ENCODE measurements at places on chromosomes 12 and 14.

DNA sequence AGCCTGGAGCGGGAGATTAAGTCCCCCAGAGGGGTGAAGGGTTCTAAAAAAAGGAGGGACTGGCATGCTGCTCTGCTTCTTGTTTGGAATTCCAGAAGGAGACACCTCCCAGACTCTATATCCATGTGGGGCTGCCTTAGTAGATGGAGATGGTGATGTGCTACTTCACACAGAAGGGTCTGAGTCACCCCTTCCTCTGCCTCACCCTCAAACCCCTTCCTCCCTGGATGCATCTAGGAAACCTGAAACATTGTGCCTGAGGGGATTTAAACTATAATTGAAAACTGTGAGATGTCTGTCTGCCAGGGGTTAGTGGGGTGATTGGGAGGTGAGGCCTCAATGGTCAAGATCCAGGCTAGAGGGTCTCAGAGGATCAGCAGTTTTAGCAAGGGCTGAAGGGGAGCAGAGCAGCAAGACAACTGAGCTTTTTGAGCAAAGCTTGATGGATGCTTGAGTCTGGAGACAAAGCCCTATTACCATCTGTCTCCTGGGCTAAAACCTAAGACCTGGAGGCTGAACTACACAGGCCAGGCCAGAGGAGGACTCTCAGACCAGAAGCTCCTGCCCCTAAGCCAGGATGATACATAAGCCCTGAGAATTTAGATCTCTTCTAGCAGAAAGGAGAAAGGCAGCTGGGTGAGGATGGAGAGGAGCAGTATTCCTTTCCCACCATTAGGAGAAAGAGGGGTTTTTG is 314.7 kb upstream of the ATP2B1 start:
- DNase-seq = no peak

- no peak for DNase-seq
These were observed 2.1 kb downstream of the KIF21A start for GRCh38 chr12:39440781-39441180.

GRCh38 chr14:86052868-86053267 is 522.9 kb downstream of the FLRT2 start:
- no peak for DNase-seq

- DNase-seq = no peak
These were observed 58.9 kb downstream of the BCL11B start for GRCh38 chr14:99213101-99213500.

DNA sequence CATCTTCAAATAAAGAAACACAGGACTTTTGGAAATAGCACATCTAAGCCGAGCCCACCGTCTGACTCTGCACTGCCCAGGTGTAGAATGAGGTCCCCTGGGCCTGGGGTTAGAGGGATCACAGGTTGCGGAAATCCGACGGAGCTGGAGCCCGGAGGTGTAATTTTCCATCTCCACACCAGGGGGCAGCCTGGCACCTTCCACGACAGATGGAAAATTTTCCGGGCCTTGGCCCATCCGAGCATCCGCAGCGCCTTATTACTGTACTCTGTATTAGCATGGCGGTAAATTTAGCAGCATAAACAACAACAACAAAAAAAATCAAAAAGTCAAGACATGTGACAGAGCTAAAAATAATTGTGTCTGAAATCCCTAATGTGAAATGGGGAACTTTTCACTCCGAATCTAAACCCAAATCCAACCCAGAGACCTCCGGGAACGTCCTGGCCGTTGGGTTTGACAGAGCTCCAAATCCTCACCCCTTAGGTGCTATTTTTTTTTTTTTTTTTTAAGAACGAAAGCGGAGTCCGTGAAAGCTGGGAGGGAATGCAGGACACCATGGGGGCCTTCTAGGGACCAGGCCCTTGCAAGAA is 93.9 kb downstream of the KSR2 start:
- DNase-seq = peak; percentile 14

DNA sequence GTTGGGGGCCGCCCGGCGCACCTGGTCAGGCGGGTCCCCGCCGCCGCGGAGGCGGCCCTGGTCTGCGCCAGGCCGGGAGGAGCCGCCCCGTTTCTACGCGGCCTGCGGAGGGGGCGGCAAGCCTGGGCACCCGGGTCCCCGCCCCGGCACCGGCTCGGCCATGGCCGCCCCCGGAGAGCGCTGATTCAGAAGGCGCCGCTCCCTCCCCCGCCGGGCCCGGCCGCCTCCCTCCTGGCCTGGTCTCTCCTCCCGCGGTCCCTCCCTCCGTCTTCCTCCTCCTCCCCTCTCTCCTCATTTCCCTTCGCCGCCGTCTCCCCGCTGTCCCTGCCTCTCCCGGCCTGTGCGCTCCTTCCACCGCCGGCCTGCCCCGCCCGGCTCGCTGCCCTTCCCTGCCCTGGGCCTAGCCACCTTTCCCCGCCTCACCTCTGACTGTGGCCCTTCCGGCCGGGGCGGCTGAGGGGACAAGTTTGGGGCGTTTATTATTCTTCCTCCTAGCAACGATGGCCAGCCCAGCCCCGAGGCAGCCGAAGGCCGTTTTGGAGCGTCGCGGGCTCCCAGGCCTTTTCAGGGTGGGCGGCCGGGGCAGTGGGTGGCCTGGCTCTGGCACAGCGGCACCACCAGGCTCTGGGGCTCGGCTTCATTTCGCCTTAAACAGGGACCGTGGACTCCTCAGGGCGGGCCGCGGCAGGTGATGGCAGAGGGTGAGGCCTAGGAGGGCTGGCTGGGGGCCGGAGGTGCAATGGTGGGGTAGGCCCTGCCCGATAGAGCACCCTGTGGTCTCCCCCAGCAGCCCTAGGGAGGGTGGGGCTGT is 768 bp downstream of the CEP170B start:
- no peak for DNase-seq

DNA sequence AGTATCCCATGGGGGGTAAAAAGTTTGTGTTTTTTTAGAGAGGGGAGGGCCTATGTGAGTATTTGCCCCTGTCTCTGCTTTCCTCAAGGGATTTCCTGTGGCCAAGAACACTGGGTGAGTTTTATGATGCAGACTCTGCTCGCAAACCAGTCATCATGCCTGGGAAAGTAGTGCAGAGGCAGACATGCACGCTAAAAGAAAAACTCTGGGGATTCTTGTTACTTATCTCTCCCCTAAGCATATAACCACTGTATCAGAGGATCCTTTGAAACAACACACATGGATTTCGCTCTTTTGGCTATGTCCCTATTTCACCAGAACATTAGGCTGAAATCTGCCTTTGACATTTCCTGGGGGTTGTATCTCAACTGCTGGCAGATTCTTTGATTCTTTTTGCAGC is 1845.8 kb upstream of the SEL1L start:
- DNase-seq = no peak

DNA sequence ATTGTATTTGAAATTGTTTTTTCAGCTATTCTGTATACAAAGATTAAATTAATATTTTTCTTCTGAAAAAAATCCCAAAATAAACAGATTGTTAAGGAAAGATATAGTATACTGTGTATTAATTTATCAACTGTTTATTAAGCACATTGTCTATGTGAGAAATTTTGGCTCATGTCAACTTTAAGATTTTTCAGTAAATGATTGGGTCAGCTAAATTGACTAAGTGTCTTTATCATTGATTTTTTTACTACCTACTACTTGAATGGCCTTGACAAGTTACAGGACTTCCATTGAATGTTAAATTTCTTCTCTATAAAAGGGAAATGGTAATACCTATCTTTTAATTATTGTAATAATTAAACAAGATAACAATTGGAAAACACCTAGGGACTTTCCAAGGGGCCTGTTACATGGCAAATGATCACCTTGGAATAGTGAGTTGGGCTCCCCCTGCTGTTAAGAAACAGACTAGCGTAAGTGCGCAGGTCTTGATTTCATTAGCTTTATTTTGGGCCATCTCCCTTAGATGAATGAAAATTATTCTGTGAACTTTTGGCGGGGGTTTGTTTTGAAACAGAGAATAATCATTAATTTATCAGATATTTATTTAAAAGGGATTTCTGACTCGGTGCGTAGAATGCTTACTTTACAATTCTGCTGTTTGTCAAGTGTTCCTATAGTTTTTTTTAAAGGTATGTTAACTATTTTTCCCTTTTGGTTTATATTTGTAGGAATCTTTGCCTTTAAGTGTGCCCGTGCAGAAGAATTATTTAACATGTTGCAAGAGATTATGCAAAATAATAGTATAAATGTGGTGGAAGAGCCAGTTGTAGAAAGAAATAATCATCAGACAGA is 14.5 kb upstream of the CCT2 start:
- DNase-seq = peak; percentile 22

- DNase-seq = no peak
These were observed 724.8 kb downstream of the C12orf50 start for GRCh38 chr12:87304406-87304805.

GRCh38 chr12:108622421-108622820 is 11.3 kb downstream of the SELPLG start:
- DNase-seq = no peak

- DNase-seq = no peak
These were observed 892.9 kb upstream of the USP15 start for GRCh38 chr12:61367281-61367785.

- DNase-seq = no peak
These were observed 991.4 kb downstream of the NRXN3 start for GRCh38 chr14:79161571-79161970.

GRCh38 chr12:107684990-107685359 is 624 bp upstream of the PWP1 start:
- DNase-seq = no peak

GRCh38 chr12:32134101-32134888 is 27.6 kb downstream of the BICD1 start:
- no peak for DNase-seq

GRCh38 chr12:124633365-124634362 is 66.3 kb upstream of the NCOR2 start:
- no peak for DNase-seq

DNA sequence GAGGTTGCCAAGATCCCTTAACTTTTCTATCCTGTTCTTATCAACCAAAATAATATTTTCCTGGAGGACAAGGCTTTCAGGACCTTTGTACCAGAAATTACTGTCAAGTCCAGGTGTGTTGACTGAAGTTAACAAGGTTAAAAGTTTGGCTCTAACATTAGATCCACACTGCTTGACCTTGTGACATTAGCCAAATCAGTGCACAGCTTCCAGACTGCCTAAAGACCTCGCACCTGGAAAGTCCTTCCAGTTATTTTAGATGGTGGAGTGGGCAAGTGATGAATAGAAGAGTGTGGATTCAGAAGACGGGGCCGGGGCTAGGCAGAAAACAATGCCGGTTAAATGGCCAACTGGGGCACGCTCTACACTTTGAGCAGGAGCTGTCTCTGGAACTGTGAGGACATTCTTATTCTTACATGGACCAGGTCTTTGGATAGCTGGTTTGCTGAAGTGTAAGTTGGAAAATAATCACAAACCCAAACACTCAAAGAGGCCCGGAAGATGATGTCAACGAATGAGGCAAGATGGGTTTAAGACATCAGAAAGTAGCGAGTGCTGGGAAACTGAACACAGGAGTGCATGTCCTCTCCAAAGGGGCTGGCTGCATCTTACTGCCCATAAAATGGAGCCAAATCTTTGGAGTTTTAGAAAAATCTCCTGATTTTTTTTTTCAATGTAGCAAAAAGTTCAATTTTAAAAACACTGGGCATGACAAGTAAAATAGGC is 56.3 kb downstream of the NIN start:
- no peak for DNase-seq

GRCh38 chr14:95585953-95586620 is 51.2 kb downstream of the GLRX5 start:
- no peak for DNase-seq

DNA sequence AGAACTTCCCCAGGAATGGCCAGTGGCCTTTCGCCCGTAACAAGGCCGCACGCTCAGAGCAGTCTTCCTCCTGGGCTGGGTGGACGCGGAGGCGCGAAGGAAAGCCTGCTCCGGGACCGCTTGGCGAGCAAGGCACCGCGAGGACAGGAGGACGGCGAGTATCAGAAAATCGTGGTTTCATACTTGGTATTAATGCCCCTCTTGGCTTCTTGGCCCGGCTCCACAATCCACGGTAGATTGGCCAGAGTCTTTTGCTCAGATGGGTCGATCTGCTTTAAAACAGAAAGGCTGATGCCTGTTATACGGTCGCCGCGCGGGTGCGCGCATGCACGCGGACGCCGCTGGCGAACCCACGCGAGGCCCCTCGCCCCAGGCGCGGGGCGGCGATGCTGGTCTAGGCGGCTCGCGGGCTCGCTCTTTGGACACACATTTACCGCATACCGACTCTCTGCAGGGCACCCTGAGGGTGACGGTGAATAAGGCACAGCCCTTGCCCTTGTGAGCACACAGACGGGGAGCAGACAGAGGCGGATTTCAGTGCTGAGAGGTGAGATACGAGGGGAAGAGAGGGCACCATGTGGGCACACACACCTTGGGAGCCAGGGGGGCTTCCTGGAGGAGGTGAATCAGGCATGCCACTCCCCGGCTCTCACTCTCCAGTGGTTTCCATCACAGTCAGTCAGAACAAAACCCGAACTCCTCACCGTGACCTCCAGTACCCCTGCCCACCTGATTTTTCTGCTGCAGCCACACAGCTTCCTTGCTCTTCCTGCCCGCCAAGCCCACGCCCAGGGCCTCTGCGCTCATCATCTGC is 100.7 kb downstream of the APAF1 start:
- DNase-seq = no peak

GRCh38 chr12:127060310-127060847 is 1206.6 kb upstream of the TMEM132C start:
- no peak for DNase-seq

DNA sequence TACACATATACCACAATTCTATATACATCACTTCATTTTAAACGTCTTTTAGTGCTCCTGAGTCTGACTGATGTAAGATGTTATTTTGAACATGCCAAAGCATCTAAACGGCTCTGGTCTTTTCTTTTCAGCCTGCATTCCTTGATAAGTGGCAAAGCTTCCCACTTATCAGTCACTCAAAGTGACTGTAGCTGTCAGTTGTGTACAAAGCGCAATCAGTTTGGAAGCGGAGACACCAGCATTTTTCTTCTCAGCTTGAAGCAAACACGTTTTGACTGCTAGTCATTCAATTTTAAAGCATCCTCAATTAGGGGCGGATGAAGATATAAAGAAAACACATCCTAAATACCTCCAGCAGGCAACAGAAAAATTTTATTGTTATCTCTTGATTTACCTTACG is 226.8 kb downstream of the SOX5 start:
- DNase-seq = no peak
